ENCODE measurements at places on chromosomes 6 and 20. TPM values are rescaled to one million over a fixed set of nuclear protein-coding genes. Genes with fewer than 3 reads are reported as not detected.

TMEM170B gene
- total RNA-seq, result 4.5 TPM

DNA sequence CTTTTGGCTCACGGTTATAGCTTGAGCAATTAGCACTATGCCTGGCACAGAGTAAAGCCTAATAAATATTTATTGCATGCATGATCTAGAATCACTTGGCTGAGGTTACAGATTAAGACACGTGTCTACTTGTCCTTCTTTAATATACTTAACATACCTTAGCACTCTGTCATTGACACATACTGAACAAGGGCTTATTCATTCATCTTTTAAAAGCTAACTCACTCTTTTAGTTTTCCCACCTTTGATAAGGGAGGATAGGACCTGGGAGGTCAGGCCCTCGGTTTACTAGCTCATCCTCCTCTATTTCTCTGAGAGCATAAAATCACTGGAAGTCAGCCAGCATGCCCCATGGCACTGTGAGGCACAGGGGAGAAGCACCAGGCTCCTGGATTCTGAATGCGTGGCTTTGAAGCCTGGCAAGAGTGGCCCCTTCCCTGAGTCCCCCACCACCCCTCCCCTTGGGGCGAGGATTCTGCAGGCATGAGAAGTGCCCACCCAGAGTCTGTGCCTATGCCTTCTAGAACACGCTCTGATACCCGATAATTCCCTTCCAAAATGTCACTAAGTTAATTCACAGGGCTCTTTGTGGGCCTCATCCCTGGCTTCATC lies 11.2 kb downstream of the ZCCHC3 start:
- no peak for DNase-seq

- no peak for DNase-seq
These were observed 12.9 kb downstream of the MAPK13 start for GRCh38 chr6:36142971-36143838.

GRCh38 chr20:33821270-33821836 lies 10.2 kb downstream of the CHMP4B start:
- no peak for DNase-seq

- DNase-seq, result no peak
These were observed 7.1 kb upstream of the BPIFB1 start for GRCh38 chr20:33275871-33276270.

C6orf52 gene
- total RNA-seq, result 0.69 TPM

BFSP1 gene
- 1.2 TPM for total RNA-seq

- DNase-seq, result no peak
These were observed at the start of gene BMP7 for GRCh38 chr20:57266291-57267157. BMP7 (minus strand) TSS chr20:57266641; CDS start chr20:57266122, 519 bp downstream.

DNA sequence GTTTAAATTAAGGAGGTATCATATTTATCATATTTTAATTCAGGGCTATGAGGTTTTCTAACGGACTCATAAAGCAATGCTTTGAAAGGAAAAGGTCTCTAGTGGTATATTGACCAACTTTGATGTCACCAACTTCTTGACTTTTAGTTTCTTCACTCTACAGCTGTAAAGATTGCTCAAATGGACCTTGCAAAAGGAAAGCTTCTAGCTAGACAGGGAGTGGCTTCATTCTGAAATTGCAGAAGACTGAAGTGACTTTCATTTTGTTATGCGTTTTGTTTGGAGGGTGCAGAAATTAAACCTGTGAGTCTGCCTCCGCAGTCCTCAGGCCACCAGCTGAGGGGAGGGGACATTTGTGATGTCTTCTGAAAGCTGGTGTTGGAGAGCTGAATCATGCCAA lies 95.7 kb downstream of the SLC24A3 start:
- no peak for DNase-seq

RTEL1 gene
- 30.2 TPM for total RNA-seq

DNA sequence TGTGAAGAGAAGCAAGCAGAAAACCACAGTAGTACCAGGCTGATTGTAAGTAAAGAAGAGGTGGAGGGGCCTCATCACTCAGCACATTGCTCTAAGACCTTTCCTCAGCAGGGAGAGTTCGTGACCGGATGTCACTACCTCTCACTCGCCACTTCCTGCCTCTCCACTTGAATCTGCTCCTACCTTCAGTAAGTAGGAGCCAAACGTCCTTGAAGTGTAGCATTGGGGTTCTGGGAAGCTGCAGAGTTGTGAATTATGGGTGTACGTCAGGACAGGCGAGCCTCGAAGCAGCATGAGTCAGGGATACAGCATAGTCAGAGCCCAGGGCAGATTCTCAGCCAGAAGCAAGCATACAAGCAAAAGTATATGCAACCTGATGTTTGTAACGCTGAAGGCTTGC lies 224.9 kb downstream of the PHACTR1 start:
- DNase-seq, result no peak

DNA sequence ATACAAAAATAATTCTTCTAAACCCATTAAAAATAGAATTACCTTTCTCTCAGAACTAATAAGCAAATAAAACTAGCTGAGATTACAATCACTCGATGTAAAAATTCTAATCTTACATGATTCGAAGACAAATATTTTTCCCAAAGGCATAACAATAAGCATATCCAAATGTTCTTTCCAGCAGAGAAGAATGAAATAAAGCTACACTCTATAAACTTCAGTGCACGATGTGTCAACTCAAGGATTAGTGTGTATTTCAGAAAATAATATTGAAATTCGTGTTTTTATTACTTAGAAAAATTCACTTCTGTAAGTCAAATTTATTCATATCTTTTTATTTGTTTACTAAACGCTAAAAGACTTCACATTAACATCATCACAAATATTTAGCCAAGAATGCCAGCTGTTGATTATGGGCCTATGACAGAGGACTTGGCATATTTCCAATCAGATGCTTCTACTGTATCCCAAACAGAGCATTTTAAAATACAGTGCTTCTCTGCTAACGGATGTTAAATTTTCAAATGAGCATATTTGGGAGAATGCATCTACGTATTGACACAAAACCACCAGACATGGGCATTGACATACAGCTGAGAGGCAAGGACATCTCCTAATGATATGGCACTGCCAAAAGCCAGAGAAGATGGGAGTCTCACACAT lies 54.7 kb upstream of the PDE7B start:
- DNase-seq, result no peak

GRCh38 chr6:26033941-26034354 lies 53.3 kb upstream of the HFE start:
- DNase-seq, result no peak

DNA sequence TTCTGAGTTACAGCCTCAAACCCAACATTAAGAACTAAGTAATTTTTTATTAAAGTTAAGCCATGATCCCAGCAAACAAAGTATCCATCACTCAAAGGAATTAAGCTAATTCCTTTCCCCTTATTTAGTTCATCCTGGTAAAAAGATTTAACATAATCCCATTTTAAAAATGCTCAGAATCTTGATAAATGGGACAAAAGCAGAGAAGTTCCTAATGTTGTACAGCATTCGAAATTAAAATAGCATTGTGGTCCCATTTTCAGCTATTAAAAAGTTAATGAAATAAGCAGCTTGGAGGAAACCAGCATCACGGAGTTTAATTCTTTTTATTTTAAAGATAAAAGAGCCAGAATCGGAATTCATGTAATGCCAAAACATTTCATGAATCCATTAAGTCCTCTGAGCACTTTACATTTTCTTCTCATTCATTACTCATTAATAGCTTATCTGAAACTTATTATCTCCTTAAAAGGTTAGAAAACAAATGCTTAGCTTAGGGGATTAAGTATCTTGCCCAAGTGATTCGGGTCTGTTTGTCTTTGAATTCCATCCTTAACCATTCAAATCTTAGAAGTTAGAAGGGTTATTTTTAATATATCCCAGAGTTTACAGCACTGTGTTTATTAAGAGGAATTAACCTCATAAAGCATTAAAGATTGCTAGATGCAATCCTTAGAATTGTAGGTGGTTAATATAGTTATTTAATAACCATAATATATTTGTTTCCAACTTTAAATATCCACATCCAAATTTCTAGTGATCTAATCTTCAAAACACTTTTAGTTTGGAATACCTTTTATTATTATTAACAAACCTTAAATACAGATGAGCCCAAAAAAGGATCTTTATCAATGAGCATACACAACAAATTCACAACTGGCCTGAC lies 11.2 kb downstream of the RBM39 start:
- no peak for DNase-seq

GRCh38 chr6:135567375-135568083 lies 70.0 kb upstream of the AHI1 start:
- no peak for DNase-seq

DNA sequence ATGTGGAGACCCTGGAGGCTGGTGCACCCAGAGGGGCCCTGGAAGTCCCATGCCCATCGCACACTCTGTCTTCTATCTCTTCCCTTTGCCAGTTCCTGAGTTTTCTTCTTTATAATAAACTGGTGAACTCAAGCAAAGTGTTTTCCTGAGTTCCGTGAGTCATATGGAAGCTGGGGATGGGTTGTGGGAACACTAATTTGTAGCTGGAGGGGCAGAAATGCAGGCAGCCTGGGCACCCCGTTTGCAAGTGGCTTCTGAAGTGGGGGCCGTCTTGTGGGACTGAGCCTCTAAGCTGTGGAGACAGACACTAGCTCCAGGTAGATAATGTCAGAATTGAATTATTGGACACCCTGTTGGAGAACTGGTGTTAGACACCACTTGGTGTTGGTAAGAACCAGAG lies 3.2 kb upstream of the PPP1R3G start:
- DNase-seq, result no peak

TAP2 gene
- total RNA-seq, result 40.4 TPM

- no peak for DNase-seq
These were observed 5.3 kb downstream of the KCNB1 start for GRCh38 chr20:49477200-49477599.

DNA sequence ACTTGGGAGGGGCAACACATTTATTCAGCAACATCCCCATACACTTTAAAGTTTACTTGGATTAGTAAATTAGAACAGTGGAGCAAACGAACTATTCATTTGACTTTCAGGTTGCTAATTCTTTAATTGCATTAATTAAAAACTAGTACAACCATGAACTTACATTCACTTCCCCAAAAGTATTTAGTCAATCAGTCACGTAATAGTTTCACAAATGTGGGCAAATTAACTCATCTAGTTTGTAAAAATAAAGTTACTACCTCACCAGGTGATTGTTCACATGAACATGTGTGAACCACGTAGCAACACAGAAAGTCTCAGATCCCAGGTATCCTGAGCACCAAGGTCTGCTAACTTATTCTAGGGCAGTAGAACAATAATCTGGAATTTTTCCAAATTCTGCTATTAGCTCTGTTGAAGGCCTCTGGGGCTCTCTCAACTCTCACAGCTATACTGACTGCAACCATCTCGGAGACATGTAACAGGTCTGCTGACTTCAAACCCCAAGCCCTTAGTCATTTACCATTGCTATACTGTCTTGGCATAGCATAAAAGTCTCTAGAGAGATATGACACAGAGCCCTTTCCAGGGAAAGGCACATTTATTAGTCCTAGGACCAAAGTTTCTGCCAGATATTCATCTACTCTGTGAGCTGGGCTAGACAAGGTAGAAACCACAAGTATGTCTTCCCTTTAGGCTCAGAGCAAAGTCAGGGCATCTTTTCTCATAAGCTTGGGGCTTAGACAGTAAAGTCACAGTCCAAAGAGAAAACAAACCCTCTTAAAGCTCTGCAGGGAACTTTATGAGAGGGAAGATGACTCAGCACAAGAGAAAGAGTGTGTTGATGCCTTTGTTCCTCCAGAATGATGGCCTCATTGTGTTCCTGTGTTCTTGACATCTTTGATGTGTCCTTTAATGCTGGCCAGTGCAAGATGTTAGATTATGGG lies 50.9 kb upstream of the CCDC28A start:
- no peak for DNase-seq

DNA sequence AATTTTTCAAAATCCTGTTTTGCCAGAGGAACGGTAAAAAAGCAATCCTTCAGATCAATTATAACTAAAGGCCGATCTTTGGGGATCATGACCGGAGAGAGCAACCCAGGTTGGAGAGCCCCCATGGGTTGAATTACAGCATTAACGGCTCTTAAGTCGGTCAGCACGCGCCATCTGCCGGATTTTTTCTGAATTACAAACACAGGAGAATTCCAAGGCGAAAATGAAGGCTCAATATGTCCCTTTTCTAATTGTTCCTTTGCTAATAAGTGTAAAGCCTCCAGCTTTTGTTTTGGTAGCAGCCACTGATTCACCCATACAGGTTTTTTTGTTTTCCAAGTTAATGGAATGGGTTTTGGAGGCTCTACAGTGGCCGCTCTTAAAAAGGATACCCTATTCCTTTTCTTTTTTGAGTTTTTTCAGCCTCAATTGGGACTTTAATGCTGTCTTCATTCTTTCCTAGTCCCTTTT lies 16.9 kb upstream of the PTCRA start:
- DNase-seq, result peak; percentile 82

- no peak for DNase-seq
These were observed 59.1 kb upstream of the PTPN1 start for GRCh38 chr20:50450881-50451752.

DNA sequence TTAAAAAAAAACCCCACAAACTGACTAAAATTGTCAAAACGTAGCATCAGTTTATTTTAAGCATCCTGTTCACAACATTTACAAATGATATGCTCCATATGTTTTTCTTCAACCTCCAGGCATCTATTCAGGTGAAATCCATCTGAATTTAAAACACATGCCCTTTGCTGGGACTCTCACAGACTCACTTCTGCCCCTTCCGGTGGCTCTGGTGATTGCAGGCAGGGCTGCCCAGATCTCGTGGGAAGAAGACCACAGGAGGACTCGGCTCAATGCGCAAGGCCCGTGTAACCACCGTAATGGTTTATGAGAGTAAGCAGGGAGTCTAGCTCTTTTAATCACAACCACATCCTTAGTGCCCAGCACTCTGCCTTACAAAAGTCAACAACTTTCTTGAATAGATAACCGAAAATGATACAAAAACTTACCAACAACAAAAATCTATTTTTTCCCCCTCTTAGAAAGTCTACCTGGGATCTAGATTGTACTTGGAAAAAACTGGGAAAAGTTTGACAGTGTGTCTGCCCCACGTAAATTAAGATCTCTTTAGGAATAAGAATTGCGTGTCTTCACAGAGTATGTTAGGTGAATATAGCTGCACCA lies 139.1 kb downstream of the KIF16B start:
- DNase-seq, result peak; percentile 17

- no peak for DNase-seq
These were observed 54.4 kb upstream of the BHLHE23 start for GRCh38 chr20:63061051-63061770.

GRCh38 chr20:63415647-63416391 lies 54.7 kb upstream of the CHRNA4 start:
- no peak for DNase-seq

RBBP8NL gene
- total RNA-seq, result 6.2 TPM

DNA sequence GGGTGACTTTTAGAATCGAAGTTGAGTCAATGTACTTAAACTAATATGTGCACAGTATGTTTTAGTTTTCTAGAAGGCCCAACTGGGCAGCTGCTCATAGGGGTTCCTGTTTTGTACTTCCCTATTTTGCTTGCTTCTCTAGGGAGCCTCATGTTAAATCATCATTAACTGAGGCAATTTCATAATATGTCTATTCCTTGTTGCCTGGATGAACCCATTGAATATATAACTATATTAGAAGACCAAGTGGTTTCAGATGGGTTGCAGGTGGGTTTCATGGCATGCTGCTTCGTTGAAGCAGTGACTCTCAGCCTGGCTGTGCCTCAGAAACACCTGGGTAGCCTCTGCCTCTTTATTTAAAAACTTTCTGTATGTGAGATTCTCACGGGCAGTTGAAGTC lies 22.2 kb downstream of the CARMIL1 start:
- no peak for DNase-seq
